H9 (cell line): ENCODE measurements at places on chromosomes 1 and 21.
A peak's percentile ranks its signal among the peaks of the same experiment; 100 is the strongest.

- no peak for DNase-seq
Observed at GRCh38 chr1:145997016-145997717, 788 bp upstream of the TXNIP start.

DNA sequence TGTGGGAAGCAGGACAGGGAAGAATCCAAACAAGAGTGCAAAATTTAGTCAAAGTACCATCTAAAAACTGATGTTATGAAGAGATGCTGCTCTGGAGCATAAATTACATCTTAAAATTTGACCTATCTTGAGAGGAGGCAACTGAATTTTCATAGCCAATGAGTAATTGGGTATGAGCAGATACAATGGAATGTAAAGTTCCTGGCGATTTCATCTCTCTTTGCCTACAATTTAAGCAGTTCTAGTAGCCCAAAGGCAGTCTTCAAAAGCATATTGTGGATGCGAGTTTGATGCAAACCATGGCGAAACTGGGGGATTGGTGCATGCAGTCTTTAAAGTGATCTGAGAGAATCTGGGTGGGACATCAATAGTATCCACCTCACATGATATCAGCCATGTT lies 1265.9 kb downstream of the BRINP3 start:
- DNase-seq = no peak

- DNase-seq = no peak
Observed at GRCh38 chr1:214028649-214029406, 41.1 kb downstream of the PROX1 start.

DNA sequence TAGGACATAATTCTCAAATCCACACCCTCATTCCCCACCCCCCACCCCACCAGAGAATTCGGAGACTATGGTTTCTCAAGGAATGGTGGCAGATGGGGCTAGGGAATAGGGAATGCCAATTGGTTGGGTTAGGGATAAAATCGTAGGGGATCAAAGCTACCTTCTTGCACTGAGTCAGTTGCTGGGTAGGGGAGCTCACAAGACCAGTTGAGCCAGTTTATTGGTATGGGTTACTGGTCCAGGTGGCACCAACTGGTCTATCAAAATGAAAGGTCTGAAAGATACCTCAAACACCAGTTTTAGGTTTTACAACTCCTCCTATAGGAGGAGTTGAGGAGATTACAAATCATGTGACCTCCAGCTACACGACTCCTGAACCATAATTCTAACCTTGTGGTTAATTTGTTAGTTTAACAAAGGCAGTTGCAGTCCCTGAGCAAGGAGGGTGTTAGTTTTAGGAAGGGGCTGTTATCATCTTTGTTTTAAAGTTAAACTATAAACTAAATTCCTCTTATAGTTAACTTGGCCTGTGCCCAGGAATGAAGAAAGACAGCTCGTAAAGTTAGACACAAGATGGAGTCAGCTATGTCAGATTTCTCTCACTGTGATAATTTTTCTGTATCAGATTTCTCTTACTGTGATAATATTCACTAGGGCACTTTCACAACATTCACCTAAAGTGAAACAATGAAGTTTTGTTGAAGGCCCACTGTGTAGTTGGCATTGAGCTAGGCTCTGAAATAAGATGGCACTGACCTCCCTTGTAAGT lies 2.5 kb downstream of the SHISAL2A start:
- DNase-seq = no peak

DNA sequence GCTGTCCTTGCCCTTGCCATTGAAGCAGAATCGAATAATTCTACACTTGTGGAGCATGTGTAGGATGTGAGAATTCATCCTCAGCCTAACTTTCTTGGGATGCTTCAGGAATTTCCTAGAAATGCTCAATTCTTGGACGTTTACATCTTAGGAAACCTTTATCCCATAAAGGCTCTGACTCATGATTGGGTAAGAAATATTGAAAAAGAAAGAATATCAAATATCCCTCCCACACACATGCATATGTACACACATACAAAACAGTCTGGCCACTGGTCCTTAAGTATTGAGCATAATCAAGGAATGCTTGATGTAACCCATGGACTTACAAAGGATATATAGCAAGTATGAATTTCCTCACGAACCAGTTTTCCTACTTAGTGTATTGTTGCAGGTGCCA lies 83.9 kb upstream of the IPO9 start:
- DNase-seq = no peak

DNA sequence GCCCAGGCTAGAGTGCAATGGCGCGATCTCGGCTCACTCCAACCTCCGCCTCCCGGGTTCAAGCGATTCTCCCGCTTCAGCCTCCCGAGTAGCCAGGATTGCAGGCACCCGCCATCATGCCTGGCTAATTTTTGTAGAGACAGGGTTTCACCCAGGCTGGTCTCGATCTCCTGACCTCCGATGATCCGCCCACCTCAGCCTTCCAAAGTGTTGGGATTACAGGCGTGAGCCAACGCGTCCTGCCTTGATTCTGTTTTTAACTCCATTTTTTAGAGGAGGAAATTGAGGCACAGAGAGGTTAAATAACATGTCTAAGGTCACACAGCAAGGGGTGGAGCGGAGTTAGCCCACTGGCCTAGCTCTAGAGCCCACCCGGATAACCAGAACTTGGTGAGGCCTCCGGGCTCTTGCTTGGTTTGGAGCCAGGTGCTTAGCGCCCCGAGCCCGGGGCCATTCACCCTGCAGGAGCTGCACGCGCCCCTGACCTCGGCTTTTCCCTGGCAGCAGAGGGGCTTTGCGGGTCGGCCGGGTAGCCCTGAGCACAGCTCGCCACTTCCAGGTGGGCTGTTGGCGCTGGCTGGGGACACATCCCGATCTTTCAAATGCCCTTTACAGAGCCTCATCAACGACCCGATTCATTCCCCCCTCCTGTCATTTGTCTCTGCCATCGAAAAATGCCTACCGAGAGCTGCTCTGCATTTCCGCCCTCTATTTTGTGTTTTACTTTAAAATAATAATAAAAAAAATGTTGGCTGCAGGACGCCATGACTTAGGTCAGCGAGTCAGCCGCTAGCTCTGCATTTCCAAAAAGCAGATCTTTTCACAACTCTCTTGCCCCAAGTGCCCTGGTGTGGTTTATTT lies 11.2 kb downstream of the SIM2 start:
- peak; percentile 64 for DNase-seq

DNA sequence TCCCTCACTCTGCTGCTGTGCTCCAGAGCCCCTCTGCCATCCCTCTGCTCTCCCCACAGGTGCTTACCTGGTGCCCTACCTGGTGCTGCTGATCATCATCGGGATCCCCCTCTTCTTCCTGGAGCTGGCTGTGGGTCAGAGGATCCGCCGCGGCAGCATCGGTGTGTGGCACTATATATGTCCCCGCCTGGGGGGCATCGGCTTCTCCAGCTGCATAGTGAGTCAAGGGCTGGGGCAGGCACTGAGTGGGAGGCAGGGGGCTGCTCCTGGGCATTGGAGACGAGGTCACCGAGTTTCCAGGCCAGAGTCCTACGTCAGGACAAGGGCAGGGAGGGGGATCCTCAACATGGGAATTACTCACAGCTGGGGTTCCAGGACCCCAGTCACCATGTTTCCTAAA lies 21.7 kb downstream of the SLC6A17 start:
- DNase-seq = no peak

DNA sequence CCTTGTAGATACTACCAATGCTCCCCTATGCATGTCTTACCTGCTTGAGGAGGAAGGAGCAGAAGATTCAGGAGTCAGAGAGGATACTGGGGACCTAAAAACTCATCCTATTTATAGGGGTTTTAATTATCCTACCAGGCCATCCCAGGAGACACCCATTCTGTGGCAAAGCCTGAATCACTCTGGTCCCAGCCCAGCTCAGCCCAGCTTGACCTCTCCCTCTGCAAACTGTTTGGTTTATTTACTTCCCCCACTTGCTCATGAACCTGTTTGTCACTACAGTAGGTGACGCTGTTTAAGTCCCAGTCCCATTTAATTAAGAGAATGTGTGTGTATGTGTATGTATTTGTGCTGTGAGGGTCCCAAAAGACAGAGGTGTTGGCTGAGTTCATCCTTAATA lies at the start of gene RPTN:
Gene RPTN (minus strand): TSS at position 85 of the 400 bp plus-strand sequence. CDS start 1,339 bp downstream, outside the sequence.
- DNase-seq = no peak

GRCh38 chr1:39882152-39882551 lies 1.2 kb downstream of the TRIT1 start:
- DNase-seq = no peak

DNA sequence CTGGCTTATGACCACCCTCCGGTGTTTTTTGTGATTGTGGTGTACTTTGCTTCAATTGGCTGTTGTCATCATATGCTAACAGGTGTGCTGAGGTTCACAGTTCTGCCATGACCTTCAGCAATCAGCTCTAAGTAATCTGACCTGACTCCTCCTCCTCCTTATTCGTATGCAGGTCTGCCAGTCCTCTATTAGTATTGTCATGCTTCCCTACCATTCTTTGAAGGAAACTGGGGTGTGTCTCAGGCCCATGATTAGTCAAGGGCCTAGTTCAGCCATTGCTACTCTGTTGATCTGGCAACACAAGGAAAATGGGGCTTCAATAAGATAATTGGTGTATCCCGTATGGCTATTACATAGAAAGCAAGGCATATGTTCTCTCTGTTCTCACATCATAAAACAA lies 332.3 kb upstream of the DPYD start:
- DNase-seq = peak; percentile 29

- no peak for DNase-seq
Observed at GRCh38 chr1:185608177-185608576, 126.0 kb upstream of the HMCN1 start.

DNA sequence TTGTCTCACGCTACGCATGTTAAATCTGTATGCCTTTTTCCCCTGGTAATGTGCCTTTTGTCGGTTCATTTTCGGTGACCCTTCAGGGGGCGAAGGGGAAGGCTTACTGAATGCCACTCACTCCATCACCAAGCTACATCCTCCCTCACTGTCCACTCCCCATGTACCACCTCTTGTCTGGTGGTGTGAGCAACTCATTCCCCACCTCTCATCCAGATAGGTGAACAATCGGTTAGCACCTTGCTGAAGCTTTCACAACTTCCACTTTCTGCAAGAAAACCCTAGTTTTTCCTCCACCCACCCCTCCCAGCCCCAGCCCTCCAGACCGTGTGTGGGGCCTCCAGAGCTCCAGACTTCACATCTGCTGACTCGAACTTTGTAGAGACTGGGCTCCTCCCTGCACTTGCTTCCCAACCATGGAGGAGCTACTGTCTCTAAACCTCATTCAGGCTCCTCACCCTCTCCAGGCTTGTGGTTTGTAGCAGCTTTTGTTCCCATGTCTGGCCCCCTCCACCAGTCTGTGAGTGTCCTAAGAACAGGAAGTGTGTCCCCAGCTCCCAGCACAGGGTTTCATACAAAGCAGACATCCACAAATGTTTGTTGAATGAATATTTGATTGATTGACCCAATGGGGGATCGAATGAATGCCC lies 48.4 kb upstream of the RUNX3 start:
- no peak for DNase-seq

GRCh38 chr1:93651695-93652094 lies 29.9 kb downstream of the BCAR3 start:
- no peak for DNase-seq

DNA sequence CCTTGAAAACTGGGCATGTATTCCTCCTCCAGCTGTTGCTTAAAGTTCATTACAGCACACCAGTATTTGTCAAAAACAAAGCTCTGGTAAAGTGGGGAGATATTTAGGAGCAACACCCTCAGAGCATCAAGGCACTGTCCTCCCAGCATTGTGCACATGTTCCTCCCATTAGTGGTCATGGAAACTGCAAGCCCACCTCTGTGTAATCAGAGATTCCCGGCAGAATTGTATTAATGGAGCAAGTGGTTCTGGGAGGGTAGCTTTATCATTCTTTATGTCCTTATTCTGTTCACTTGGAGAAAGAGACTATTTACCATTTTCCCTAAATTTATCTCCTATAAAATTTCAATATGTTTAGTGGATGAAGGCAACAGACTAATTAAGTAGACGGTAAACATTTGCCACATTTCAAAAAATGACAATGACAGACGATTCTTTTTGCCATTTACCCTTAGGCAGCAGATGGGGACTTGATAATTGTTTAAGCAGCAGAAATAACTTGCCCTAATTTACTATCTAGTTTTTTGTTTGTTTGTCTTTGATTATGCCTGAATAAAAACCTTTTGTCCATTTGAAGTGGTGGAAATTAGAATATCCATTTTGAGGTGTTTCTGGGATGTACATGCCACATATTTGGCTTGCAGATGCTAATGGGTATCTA lies 289.6 kb upstream of the ST6GALNAC5 start:
- no peak for DNase-seq

DNA sequence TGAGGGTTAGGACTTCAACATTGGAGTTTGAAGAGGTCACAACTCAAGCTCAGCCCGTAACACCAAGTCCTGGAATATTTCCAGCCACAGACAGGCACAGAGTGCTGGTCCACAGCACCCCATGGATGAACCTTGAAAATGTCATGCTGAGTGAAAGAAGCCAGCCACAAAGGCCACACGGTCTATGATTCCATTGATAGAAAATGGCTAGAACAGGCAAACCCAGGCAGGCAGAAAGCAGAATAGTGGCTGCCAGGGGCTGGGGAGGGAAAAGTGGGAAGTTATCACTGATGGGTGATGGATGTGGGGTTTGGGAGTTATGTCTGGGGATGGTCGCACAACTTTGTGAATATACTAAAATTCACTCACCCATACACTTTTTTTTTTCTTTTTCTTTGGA lies 21.3 kb downstream of the MX1 start:
- no peak for DNase-seq

- peak; percentile 9 for DNase-seq
Observed at GRCh38 chr1:178497903-178498478, 1.2 kb upstream of the CLEC20A start.

- DNase-seq = peak; percentile 98
Observed at GRCh38 chr1:153626904-153627714, at the start of gene S100A13. Gene S100A13 (minus strand): TSS chr1:153627505. CDS start chr1:153626472, 1,033 bp downstream.

GRCh38 chr1:116911188-116911553 lies 1.5 kb downstream of the PTGFRN start:
- no peak for DNase-seq

DNA sequence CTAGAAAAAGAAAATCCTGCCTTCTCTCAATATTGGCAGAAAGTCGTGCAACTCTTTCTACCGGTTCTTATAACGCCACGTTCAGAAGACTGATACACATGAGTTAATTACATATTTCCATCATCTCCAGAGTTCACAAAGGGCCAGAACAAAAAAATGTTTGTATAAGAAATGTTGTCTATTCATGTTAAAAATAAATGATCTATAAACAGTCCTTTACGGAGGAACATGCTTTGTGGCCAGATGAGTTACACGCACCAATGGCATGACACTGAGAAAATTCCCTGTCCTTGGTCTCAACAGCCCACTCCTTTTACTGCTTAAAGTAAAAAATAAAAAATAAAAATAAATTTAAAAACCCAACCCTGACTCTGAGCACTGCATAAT lies 29.5 kb downstream of the C2CD2 start:
- no peak for DNase-seq

DNA sequence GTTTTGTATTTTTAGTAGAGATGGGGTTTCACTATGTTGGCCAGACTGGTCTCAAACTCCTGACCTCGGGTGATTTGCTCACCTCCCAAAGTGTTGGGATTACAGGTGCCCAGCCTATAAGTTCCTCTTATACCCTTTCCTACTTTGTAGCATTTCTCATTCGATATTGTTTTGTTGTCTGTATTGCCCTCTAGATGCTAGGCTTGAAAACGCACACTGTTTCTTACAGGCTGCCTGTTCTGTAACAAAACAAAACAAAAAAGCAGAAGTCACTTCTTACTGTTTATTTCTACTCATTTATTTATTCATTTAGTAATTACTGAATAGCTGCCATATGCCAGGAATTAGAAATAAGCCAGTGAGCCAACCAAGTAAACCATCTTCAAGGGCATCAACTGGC lies 136.9 kb upstream of the BMP8A start:
- DNase-seq = no peak

- DNase-seq = no peak
Observed at GRCh38 chr21:45366931-45367401, 38.0 kb upstream of the COL18A1 start.

- no peak for DNase-seq
Observed at GRCh38 chr1:47705517-47706130, 267.8 kb downstream of the FOXD2 start.
